ENCODE measurements at places on chromosomes 1 and 21.
A peak's percentile ranks its signal among the peaks of the same experiment; 100 is the strongest.

- DNase-seq, result peak; percentile 51
Measured at GRCh38 chr1:37811027-37811655, 3.1 kb upstream of the YRDC start.

DNA sequence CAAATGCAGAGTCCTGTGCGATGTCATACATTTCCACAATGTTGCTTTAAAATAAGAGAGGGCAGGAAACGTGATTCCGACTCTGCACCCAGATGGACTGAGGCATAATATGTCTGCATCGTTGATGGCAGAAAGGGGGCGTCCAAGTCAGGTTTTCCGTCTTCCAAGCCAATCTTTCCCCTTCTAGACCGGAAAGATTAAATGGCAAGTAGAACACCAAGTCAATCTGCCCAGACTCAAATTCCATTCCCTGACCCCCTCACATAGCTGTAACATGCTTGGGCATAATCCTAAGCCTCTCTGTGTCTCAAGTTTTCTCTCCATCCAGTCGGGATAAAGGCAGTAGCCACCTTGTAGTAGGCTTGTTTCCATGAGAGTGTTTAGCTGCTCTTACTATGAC lies 14.4 kb downstream of the PCP4 start:
- no peak for DNase-seq

DNA sequence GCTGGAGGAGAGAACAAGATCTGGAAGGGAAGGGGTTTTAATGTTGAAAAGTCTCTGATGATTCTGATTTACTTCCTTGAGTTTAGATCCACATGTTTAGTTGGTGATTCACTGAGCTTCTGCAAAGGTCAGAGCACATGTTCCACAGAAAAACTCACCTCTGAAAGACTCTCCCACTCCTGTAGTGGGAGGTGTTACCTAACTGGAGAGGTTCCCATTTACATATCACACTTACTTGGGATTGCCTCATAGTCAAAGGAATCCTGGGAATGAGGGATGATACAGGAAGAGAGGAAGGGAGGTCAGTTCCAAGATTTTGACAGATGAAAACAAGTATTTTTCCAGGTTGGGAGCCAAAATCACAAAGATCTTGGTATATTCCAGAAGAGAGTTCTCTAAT lies 2.7 kb upstream of the NTNG1 start:
- no peak for DNase-seq

DNA sequence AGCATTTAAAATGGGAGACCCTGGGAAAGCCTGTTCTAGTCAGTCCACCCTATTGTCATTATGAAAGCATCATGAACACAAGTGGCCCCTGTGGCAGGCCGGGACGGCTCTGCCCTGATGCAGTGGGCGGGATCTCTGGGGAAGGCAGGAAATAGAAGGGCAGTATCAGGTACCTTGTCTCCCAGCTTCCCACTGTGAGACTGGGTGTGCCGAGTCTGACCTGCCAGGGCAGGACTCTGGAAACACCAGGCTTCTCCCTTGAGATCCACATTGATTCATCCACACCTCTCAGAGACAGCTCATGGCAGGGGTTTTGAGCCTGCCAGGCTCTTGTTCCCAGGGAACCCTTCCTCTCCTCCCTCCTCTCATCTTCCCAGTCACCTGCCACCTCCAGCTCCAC lies 24.5 kb upstream of the GNPAT start:
- DNase-seq, result no peak

- peak; percentile 90 for DNase-seq
Measured at GRCh38 chr1:207904391-207904790, 6.5 kb downstream of the CD34 start.

DNA sequence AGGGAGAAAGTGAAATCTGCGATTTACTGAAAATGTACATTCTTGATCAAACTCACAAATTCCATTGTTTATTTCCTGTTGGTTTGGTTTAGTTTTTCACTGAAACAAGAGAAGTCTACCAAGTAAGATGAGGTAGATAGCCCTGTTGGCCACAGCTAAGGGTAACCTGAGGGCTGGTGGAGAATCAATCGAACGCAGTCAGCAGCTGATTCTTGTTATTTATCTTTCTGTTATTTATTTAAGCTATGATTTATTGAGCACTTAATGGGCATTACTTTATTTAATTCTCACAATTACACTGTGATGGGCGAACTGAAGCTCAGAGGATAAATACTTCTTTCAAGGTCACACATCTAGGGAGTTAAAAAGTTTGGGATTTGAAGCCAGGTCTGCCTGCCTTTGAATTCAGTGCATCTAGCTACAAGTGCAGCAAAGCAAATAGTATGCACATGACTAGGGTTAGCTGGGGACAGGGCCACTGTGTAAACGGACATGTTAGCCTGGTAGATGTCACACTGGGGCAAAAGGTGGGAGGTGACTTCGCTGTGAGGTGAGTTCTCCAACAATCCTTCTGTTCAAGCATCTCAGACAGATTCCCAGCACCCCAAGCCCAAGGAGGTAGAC lies 106.5 kb upstream of the GADD45A start:
- no peak for DNase-seq

GRCh38 chr1:15717418-15718125 lies 18.5 kb upstream of the SLC25A34 start:
- DNase-seq, result no peak

- no peak for DNase-seq
Measured at GRCh38 chr1:31215065-31215570, 24.6 kb downstream of the NKAIN1 start.

- no peak for DNase-seq
Measured at GRCh38 chr1:194833111-194833510, 1646.7 kb upstream of the B3GALT2 start.

DNA sequence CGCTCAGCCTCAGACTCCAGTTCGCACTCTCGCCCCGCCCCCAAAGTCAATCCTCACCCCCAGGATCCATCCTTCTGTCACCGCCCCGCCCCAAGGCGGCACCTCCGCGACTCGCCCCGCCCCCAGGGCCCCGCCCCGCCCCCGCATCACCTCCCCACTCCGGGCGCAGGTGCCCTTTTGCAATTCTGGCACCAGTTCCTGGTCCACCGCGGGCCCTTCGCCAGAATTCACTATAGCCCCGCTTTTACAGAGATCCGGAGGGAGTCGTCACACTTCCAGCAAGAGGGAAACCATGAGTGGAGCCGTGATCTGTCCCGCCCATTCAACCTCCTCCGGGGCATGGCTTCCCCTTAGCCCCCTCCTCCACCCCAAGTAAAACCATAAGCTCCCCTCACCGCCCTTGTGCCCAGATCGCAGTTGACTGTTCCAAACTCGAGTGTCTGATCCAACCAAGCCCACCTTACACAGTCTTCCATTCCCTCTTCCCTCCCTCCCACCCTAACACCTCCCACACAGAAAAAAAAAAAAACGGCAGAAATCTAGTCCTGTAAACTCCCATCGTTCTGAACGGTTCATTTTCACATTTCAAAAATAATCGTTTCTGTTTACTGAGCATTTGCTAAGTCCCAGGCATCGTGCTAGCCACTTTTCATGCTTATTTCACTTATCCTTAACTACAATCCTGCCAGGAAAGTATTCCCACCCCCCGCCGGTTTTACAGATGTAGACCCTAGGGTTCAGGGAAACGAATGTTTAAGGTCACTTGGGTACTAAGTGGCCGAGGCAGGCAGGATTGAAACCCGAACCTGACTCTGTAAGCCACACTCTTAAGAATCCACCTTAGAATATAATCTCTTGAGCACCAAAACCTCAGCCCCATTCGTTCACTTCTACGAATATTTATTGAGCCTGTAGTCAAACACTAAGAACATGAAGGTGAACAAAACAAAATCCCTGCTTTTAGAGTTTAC lies 1.3 kb upstream of the DNAJC16 start:
- peak; percentile 95 for DNase-seq

- no peak for DNase-seq
Measured at GRCh38 chr1:215667761-215668160, 100.7 kb downstream of the KCTD3 start.

- no peak for DNase-seq
Measured at GRCh38 chr1:219443763-219444162, 169.1 kb downstream of the ZC3H11B start.

- DNase-seq, result peak; percentile 12
Measured at GRCh38 chr1:229478852-229479251, 29.3 kb downstream of the NUP133 start.

DNA sequence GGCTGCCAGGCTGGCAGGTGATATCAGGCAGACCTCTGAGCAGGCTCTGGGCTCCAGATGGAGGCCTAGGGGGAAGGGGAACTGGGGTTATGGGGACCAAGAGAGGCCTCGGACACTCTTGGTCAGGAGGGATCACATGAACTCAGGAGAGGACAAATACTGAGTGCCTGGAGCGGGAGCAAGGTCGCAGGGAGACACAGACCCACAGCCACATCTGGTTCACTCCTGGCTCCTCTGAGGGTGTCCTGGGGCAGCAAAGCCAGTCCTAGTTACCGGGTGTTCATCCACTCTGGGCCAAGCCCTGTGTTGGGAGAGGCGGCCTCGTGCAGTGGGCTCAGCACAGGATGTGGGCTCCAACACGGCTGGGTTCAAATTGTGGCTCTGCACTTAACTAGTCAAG lies 239.0 kb downstream of the PTPRU start:
- DNase-seq, result peak; percentile 14

DNA sequence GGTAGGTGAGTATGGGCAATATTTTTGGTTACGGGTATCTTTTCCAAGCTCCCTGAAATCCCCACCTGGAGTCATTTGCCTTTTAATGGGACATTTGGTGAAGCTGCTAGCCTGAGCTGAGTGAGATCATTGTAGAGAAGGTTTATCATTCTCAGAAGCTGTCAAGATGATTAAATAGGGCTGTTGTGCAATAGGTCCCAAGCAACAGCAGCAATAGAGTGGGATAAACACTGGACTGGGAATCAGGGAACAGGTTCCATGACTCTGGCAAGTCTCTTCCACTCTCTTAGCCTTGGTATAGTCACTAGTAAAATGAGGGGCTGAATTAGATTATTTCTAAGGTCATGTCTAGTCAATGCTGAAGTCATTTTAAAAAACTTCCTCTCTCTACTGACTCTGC lies 30.3 kb upstream of the FAM78B start:
- DNase-seq, result no peak

GRCh38 chr1:238005116-238005515 lies 114.4 kb upstream of the ZP4 start:
- no peak for DNase-seq

GRCh38 chr1:30511991-30512913 lies 211.1 kb downstream of the MATN1 start:
- no peak for DNase-seq

- no peak for DNase-seq
Measured at GRCh38 chr1:233033361-233033760, 83.0 kb downstream of the NTPCR start.

DNA sequence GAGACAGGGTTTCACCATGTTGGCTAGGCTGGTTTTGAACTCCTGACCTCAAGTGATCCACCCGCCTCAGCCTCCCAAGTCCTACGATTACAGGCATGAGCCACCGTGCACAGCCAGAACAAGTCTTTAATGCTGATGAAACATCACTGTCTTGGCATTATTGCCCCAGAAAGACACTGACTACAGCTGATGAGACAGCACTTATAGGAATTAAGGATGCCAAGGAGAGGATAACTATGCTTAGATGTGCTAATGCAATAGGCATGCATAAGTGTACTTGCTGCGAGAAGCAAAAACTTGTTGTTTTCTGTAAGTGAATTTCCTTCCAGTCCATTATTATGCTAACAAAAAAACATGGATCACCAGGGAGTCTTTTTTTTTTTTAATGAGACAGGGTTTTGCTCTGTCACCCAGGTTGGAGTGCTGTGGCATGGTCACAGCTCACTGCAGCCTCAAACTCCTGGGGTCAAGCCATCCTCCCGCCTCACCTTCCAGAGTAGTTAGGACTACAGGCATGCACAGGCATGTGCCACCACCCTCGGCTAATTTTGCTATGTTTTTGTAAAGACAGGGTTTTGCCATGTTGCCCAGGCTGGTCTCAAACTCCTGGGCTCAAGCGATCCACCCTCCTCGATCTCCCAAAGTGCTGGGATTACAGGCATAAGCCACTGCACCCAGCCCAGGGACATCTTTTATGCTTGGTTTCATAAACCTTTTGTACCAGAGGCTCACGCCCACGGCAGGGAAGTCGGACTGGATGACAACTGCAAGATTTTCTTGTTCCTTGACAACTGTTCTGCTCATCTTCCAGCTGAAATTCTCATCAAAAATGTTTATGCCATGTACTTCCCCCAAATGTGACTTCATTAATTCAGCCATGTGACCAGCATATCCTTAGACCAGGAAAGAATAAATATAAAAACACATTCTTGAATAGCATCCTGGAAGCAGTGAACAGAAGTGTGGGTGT lies 23.1 kb downstream of the RHEX start:
- DNase-seq, result no peak

- DNase-seq, result no peak
Measured at GRCh38 chr1:24159366-24159765, 16.4 kb upstream of the IL22RA1 start.

DNA sequence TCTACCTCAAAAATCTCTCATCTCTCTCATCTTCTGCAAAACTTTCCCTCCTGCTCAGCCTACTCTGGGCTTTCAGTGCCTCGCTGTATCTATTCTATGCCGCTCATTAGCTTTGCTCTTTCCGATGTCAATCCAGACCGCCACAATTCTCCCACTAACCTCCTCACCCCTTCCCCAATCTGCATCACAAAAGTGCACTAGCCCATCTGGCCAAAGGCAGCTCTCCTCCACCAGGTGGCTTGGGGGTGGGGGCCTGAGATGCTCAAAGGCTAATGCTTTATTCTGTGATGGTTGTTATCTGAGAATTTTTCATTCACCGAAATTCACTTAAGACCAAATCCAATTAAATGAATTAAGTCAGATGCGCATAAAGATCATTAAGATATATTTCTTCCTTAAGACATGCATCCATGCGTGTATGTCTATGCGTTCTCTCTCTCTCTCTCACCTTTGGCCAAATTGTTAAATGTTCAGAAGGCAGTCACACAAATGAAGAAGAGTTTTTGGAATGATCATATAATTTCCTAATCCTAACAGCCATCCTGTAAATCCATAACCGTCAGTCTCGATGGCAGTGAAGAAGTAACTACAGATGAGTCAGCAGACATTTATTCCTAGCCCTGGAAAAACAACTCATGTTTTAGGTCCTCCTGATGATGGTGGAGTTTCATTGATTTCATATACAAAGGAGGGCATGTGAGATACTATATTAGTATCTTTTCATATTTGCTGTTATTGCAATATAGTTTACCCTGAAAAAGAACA lies 111.3 kb downstream of the C1orf21 start:
- DNase-seq, result no peak

DNA sequence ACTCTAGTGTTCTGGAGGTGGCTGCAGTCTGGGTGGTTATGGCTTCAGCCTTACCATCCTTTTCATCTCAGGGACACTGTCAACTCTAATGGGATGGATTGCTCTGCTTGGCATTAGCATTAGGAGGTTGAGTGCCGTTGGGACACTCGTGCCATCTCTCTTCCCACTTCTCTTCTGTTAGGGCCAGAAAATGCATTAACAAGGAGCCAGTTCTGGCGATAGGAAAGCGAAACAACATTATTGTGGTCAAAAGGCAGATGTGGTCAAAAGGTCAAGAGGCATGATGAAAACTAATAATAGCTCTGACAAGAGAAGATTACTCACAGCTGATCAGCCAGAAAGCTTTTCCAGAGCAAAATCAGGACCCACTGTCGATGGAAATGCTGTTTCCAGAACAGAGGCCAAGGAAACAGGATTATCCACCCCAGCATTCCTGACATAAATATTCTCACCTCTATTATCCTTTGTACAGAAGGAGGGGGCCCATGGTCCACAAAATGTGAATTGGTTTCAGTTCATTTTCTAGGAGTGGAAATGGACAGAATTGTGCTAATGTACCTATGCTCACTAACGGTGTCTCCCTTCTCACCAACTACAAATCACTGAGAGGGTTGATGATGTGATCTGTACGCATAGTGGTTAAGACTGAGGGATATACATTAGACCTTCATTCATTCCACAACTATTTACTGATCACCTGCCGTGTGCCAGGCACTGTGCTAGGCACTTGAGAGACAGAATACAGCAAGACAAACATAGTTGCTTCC lies 72.0 kb downstream of the ST6GALNAC5 start:
- no peak for DNase-seq

Data from Jurkat, Clone E6-1 (cell line).